ENCODE measurements at places on chromosomes 12 and 14.

DNA sequence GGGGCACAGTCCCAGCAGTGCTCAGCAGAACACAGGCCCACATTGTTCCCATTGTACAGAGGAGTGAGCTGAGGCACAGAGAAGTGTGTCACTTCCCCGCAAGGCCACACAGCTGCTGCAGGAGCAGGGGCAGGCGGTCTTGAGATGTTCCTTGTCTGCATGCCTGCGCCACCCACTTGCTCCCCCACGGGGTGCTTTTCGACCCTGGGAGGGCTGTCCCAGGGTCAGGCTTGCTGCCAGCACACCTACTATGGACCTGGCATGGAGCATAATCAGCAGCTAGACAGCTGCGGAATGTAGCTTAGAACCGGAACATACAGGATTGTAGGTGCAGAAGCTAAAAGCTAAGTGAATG is 7.8 kb upstream of the EP400 start:
- DNase-seq: no peak

DNA sequence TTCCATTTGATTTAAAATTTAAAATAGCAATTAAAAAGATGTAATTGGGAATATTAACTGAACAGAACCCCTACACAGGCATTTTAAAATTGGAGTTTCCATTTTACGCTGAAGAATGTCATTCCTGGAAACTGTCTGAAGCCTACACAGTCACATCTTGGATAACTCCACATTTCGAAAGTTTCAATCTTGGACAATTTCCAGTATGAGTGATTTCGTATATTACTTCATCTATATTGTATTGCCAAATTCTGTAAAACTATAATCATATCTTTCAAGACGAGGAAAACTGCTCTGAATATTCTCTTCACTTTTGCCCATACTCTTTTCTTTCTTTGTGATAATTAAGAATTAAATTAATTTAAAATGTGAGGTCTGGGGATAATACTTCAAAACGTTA is 194.2 kb upstream of the ABCD2 start:
- no peak for DNase-seq

DNA sequence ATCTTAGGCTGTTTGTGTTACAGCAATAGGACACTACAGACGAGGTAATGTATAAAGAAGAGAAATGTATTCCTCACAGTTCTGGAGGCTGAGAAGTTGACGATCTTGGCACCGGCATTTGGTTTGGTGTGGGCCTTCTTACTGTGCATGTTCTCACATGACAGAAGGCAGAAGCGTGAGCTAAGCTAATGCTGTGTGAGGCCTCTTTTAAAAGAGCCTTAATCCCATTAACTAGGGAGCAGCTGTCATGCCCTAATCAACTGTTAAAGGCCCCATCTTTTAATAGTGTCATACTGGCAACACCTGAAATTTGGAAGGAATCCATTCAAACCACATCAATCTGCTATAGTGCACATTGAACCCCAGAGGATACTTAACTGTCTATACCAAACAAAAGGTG is 992.9 kb downstream of the GALC start:
- DNase-seq: no peak

- no peak for DNase-seq
Observed at GRCh38 chr14:79209418-79209817, 1001.9 kb downstream of the DIO2 start.

GRCh38 chr12:71718611-71719010 is 32.7 kb downstream of the TMEM19 start:
- DNase-seq: no peak

- no peak for DNase-seq
Observed at GRCh38 chr12:55765736-55766290, 22.9 kb downstream of the GDF11 start.

DNA sequence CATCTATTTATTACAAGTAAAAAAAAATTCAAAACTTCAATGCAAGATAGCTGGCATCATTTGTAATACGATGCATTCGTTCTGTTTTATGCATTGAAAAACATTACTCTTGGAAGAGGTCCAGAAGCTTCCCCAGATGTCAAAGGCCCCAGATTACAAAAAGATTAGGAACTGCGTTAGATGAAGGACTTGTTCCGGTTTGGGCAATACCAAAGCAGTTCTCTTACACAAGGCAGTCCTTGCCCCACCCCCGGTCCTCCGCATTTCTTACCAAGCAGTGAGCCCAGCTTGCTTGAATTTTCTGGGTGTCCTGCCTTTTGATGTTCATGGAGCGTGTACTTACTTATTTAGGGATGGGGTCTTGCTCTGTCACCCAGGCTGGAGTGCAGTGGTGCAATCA is 4.8 kb upstream of the HVCN1 start:
- no peak for DNase-seq

GRCh38 chr12:64976131-64976530 is 145.0 kb downstream of the WIF1 start:
- DNase-seq: no peak

- DNase-seq: no peak
Observed at GRCh38 chr12:41032386-41032785, 155.7 kb upstream of the PDZRN4 start.

DNA sequence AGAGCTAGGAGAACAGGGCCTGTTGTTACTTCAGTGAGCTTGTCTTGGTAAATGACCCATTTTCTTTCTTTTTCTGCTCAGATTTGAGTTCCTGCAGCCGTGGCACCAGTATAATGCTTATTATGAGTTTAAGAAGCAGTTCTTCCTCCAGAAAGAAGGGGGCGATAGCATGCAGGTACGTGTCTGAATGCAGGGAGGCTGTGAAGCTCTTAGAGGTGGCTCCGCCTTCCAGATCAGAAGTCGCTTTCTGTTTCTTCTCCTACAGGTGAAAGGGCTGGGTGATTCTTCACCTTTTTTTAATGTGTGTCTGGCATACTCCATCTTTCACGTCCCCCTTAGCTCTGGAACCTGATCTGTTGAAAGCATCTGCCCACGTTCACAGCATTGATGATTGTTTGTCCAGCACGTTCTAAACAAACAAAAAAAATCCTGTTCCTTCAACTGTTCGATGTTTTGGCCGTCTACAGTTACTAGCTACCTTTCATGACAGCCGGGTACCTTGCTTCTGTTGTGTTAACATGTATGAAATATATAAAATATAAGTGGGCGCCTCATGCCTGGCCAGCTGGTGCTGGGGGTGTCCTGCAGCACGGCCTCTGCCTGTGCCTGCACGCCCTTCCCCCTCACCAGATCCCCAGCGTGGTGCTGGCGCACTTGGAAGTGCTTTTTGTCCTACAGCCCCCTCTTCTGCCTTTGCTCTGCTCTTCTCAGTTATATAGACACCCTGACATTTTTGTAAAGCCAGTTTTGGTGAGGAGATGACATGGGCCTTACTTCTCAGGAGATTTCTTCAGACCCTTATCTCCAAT is 44.6 kb downstream of the SFSWAP start:
- no peak for DNase-seq

DNA sequence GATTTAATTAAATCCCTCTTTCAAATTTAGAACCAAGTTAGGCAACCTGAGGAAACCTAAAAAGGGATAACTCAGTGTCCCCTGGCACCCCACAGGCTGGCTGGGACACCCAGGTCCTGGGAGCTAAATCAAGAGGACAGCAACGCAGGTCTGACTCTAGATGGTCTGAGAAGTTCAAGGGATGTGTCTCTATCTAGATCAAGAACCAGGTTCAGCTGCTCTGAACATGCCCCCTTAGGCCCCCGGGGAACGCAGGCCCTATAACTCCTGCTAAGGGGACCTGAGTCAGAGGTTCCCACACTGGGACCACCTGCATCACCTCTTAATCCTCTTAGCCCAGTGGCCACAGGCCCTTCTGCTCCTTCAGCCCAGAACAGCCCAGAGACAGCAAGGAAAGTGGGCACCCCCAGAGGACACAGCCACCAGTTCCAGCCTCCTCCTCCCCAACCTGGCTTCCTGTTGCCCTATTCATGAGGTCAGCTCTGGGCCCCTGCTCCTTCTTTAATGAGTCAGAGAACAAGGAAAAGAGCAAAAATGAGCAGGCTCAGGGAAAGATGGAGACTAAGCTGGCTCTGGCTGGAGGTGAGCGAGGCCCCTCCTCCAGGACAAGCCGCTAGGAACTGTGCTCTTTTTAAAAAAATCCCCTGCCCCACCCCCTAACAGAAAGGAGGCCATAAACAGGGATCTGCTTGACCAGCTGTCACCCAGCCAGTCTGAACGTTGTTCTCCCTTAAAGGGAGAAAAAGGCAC is 10.8 kb downstream of the PITPNM2 start:
- DNase-seq: peak; percentile 22

GRCh38 chr12:107748472-107748871 is 12.5 kb downstream of the PRDM4 start:
- DNase-seq: no peak

GRCh38 chr12:121520586-121521086 is 60.2 kb downstream of the KDM2B start:
- DNase-seq: no peak

DNA sequence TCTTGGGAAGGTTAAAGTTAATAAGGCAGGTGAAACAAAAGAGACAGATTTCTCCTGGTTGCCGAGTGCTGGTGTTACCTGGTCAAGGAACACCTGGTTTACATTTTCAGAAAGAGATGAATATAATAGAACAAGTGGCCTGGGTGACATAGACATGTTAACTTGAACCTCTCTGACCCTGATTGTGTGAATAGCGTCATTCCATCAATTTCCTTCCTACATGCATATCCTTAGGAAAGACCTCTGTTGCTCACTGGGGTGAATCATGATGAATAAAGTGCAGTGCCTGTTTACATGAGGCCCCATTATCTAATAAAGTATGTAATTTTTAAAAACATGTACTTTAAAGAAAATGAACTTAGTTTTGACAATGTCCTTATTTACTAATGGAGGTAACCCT is 1822.9 kb upstream of the FLRT2 start:
- no peak for DNase-seq

DNA sequence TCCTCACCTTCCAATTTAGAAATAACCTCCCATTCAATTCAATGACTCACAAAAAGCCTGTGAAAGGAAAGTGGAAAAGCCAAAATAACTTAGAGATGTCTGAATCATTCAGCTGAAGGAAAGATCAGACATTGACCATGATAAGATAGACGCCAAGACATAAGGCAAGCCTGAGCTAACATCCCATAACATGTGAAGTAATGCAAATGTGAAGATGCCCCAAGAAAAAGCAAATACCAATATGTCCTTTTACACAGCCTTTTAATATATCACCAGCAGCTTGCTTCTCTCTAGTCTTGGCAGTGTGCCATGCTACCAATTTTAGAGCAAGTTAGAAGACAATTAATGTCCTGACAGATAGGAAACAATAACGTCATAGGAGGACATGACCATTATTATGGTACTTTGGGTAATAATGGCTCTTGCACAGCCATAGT is 2.4 kb upstream of the NUMB start:
- DNase-seq: peak; percentile 51

GRCh38 chr14:89477391-89477790 is 60.4 kb upstream of the FOXN3 start:
- no peak for DNase-seq

- DNase-seq: no peak
Observed at GRCh38 chr12:25262389-25263074, 11.8 kb upstream of the KRAS start.

DNA sequence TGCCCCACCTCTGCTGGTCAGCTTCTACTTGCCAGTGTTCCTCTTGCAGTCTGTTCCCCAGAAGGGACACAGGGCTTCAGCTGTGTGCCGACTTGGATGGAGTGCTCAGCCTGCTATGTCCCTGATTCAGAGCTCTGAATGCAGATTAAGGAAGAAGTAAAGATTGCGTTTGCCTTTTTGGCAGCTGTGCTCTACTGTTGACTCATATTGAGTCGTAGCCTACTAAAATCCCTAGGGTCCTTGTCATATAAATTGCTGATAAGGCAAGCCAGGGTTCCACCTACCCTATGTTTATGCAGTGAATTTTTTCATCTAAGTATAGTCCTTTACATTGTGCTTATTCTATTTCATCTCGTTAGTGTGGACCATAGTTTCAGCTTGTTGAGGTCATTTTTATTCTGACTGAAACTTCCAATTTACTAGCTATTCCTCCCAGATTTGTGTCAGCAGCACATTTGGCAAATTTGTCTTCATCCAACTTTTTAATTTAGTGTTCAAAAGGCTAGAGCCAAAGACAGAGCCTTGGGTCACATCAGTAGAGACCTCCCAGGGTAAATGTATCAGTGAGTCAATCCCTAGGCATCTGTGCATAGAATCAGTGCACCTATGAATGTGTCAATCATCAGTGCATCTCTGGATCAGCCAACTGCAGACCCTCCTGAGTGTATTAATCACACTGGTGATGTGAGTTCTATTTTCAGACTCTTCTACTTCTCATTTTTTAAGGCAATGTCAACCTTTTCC is 31.9 kb downstream of the CACNA1C start:
- peak; percentile 64 for DNase-seq

GRCh38 chr12:13342971-13343370 is 146.4 kb downstream of the EMP1 start:
- DNase-seq: no peak

DNA sequence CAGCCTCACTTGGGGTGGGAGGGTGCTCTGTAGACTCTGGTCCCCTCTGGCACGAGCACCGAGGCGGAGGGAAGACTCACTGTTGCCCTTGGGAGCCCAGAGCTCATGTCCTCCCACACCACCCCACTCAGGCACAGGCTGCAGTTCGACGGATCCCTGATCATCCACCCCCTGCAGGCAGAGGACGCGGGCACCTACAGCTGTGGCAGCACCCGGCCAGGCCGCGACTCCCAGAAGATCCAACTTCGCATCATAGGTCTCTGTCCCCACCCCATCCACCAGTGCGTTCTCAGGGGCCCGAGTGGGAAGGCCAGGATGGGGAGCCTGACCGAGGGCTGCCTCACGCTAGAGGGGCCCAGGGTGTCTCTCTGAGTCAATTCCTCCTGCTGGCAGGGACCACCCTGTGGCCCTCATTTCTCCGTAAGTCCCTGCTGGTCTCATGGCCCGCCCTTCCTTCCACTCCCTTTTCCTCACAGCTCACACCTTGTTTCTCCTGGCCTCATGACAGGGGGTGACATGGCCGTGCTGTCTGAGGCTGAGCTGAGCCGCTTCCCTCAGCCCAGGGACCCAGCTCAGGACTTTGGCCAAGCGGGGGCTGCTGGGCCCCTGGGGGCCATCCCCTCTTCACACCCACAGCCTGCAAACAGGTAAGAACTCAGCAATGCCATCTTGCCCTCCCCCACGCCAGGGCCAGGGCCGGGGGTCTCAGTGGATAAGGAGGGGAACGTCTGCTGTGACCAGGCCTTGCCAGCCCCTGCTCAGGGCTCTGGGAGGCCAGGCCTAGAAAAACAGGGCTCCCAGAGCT is 27.0 kb downstream of the PAPLN start:
- DNase-seq: no peak

- DNase-seq: no peak
Observed at GRCh38 chr12:31476437-31476836, 114.5 kb downstream of the DENND5B start.

DNA sequence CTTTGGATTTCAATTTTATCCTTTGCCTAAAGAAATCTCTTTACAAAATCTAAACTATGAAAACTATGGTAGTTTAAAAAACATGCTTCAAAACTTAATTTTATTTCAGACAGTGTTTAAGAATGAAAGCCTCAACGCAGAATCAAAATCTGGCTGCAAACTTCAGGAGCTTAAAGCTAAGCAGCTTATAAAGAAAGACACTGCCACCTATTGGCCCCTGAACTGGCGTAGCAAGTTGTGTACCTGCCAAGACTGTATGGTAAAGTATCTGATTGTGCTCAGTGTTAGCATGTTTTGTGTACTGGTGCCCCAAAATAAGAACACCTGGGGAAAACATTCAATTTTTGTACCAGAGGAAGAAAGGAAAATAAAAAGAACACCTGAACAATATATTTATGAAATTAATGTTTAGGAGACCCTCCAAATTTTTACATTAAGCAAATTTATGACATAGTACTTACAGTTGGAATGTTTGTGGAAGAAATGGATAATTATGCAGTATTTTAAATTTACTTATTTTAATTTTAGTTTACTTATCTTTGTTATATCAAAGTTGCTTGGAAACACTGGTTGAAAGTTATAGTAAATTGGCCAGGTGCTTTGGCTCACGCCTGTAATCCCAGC is 12.2 kb downstream of the UBR7 start:
- DNase-seq: peak; percentile 36
